ENCODE measurements at places on chromosomes 4 and X. TPM values are rescaled to one million over a fixed set of nuclear protein-coding genes. Genes with fewer than 3 reads are reported as not detected.

Gene PAGE1
- 0.41 TPM for total RNA-seq

Gene CABS1
- total RNA-seq: not detected

DNA sequence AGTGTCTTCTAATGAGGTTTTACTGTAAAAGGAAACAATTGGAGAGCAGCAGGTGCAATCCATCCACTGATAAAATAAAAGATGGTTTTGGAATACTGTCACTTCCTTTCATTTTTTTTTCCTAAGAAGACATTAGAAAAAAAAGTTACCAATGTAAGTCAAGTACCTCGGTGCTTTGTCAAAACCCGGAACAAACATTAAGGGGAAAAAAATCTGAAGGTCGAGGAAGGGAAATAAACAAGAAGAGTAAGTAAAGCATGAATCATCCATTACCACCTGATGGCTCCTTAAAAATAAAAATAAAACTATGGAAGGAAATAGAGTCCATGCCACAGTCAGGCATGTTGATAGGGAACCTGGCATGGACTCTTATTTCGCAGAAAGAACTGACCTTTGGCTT, 15.3 kb upstream of the XPNPEP2 start:
- DNase-seq: no peak

- no peak for DNase-seq
Observed at GRCh38 chr4:173556398-173557131, 26.5 kb upstream of the HAND2 start.

GRCh38 chr4:87803421-87803820, 4.1 kb downstream of the IBSP start:
- no peak for DNase-seq

All from frontal cortex (tissue), 4 donors.